ENCODE measurements at places on chromosomes 7 and 10.

GRCh38 chr7:16430133-16430532 is 8.8 kb upstream of the CRPPA start:
- H3K36me3 ChIP-seq = no peaks in the 10 kb centered on the region
- peaks cover 7% of the 10 kb centered on the region for H3K4me1 ChIP-seq
- no peak for DNase-seq
- H3K27me3 ChIP-seq = peaks cover 2% of the 10 kb centered on the region

- peaks cover 30% of the 10 kb centered on the region for H3K27me3 ChIP-seq
- no peak for DNase-seq
- H3K36me3 ChIP-seq = no peaks in the 10 kb centered on the region
- no peak overlapping the region for H3K4me3 ChIP-seq
- H3K4me1 ChIP-seq = no peaks in the 10 kb centered on the region
These were observed 22.3 kb upstream of the SLC25A13 start for GRCh38 chr7:96344236-96344635.

GRCh38 chr10:92082583-92083280 is 159.2 kb downstream of the BTAF1 start:
- H3K4me1 ChIP-seq = no peaks in the 10 kb centered on the region
- no peak overlapping the region for H3K27ac ChIP-seq
- no peaks in the 10 kb centered on the region for H3K36me3 ChIP-seq

DNA sequence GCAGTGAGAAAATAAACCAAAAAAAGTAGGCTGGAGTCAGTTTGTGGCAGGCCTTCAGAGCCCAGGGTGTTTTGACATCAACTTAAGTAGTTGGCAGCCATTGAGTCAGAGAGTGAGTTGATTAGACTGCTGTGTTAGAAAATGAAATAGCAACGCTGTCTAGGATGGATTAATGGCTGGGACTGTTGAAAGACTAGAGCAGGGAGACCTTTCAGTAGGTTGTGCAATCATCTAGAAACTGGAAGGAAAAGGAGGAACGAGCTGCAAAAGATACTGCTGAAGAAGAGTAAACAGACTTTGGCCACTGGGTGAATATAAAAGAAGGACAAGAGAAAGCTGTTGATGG is 28.6 kb upstream of the TRIL start:
- no peaks in the 10 kb centered on the region for H3K36me3 ChIP-seq
- no peak for DNase-seq
- H3K27ac ChIP-seq = no peak overlapping the region
- peaks cover 3% of the 10 kb centered on the region for H3K27me3 ChIP-seq
- no peaks in the 10 kb centered on the region for H3K4me1 ChIP-seq

DNA sequence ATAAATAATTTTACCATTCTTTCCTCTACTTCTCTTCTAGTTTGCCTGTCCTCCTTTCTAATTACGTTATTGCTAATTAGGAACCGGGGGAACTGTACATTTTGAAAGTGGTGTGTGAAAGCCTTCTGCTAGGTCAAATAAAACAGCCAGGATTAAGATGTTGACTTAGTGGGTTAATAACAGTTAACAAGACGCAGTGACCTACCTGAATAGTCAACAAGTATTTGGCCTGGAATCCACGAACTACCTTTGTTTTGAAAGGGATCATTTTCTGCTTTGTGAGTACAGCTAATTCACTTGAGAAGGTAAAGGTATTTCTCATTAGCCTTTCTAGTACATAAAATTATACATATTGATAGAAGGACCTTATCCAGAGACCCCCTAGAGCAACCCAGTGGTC is 139.9 kb downstream of the COL28A1 start:
- DNase-seq = no peak
- H3K27me3 ChIP-seq = peaks cover 6% of the 10 kb centered on the region
- H3K4me1 ChIP-seq = no peaks in the 10 kb centered on the region

- H3K36me3 ChIP-seq = no peaks in the 10 kb centered on the region
- DNase-seq = peak; percentile 44
- H3K27me3 ChIP-seq = peaks cover 3% of the 10 kb centered on the region
- peak overlapping the region; percentile 49 for H3K4me3 ChIP-seq
- peak overlapping the region; percentile 66 for H3K27ac ChIP-seq
- H3K4me1 ChIP-seq = peaks cover 12% of the 10 kb centered on the region
These were observed 51.2 kb upstream of the GTF2I start for GRCh38 chr7:74606101-74606908.

- H3K27me3 ChIP-seq = peaks cover 67% of the 10 kb centered on the region
- no peak for DNase-seq
- peaks cover 3% of the 10 kb centered on the region for H3K36me3 ChIP-seq
- H3K4me3 ChIP-seq = peak overlapping the region; percentile 70
- H3K27ac ChIP-seq = peak overlapping the region; percentile 62
These were observed 6.7 kb downstream of the SKIDA1 start for GRCh38 chr10:21518641-21519396.

- DNase-seq = no peak
- no peaks in the 10 kb centered on the region for H3K4me1 ChIP-seq
- H3K36me3 ChIP-seq = no peaks in the 10 kb centered on the region
- H3K4me3 ChIP-seq = no peak overlapping the region
- H3K27me3 ChIP-seq = no peaks in the 10 kb centered on the region
- H3K27ac ChIP-seq = no peak overlapping the region
These were observed 121.6 kb upstream of the WDR11 start for GRCh38 chr10:120729547-120729946.

DNA sequence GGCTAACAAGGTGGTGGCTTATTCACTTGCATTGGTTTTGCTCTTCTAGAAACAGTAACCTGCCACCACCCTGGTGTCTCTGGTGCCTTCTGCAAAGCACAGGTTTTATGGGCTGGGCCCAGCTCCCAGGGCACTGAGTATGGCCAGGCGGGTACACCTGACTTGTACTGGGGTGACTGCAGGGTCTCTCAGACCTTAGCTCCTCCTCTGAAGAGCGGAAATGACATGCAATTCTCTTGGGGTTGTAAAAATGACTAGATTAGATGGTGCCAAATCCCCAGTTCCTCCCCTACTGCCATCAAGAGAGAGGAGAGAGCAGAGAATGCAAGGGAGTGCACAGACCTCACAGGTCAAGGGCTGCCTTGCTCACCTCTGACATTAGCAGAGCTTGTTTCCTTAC is 14.7 kb downstream of the ESYT2 start:
- no peaks in the 10 kb centered on the region for H3K27me3 ChIP-seq
- peaks cover 60% of the 10 kb centered on the region for H3K36me3 ChIP-seq

- H3K27me3 ChIP-seq = peaks cover 67% of the 10 kb centered on the region
- H3K36me3 ChIP-seq = peaks cover 7% of the 10 kb centered on the region
- DNase-seq = no peak
- H3K27ac ChIP-seq = no peak overlapping the region
- H3K4me1 ChIP-seq = peaks cover 23% of the 10 kb centered on the region
These were observed 91.2 kb upstream of the PAX2 start for GRCh38 chr10:100653957-100654781.

- no peaks in the 10 kb centered on the region for H3K36me3 ChIP-seq
- no peak overlapping the region for H3K27ac ChIP-seq
- H3K4me3 ChIP-seq = no peak overlapping the region
These were observed 279.6 kb upstream of the HGF start for GRCh38 chr7:82049442-82049841.

GRCh38 chr10:58556516-58557165 is 44.0 kb downstream of the BICC1 start:
- no peak overlapping the region for H3K4me3 ChIP-seq
- DNase-seq = no peak
- H3K36me3 ChIP-seq = no peaks in the 10 kb centered on the region
- H3K4me1 ChIP-seq = no peaks in the 10 kb centered on the region

DNA sequence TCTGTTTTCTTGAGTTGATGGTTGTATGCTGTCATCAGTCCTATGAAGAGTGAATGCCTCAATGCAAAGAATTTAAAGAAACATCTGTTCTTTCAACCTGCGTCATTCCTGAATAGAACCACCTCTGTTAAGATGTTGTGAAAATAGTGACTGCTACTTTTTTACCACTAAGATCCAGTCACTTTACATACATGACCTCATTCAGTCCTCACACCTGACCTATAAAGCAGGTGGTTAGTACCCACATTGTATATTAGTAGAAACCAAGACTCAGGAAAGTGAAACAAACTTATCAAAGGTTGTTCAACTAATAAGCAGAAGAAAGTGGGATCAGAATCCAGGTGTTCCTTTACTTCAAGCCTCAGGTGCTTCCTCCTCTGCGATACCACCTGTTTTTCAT is 64.8 kb downstream of the ITGB8 start:
- H3K36me3 ChIP-seq = no peaks in the 10 kb centered on the region
- H3K4me3 ChIP-seq = no peak overlapping the region
- DNase-seq = no peak

GRCh38 chr7:23292623-23293022 is 6.5 kb upstream of the MALSU1 start:
- H3K4me3 ChIP-seq = no peak overlapping the region
- H3K27ac ChIP-seq = no peak overlapping the region
- peaks cover 18% of the 10 kb centered on the region for H3K4me1 ChIP-seq

- H3K4me1 ChIP-seq = no peaks in the 10 kb centered on the region
- no peaks in the 10 kb centered on the region for H3K27me3 ChIP-seq
- no peak overlapping the region for H3K4me3 ChIP-seq
- H3K36me3 ChIP-seq = no peaks in the 10 kb centered on the region
- no peak overlapping the region for H3K27ac ChIP-seq
- no peak for DNase-seq
These were observed 263.1 kb upstream of the HGF start for GRCh38 chr7:82032901-82033300.

- H3K36me3 ChIP-seq = no peaks in the 10 kb centered on the region
- H3K27me3 ChIP-seq = peaks cover 11% of the 10 kb centered on the region
- H3K4me3 ChIP-seq = no peak overlapping the region
These were observed 199.5 kb downstream of the REEP3 start for GRCh38 chr10:63720676-63721075.

DNA sequence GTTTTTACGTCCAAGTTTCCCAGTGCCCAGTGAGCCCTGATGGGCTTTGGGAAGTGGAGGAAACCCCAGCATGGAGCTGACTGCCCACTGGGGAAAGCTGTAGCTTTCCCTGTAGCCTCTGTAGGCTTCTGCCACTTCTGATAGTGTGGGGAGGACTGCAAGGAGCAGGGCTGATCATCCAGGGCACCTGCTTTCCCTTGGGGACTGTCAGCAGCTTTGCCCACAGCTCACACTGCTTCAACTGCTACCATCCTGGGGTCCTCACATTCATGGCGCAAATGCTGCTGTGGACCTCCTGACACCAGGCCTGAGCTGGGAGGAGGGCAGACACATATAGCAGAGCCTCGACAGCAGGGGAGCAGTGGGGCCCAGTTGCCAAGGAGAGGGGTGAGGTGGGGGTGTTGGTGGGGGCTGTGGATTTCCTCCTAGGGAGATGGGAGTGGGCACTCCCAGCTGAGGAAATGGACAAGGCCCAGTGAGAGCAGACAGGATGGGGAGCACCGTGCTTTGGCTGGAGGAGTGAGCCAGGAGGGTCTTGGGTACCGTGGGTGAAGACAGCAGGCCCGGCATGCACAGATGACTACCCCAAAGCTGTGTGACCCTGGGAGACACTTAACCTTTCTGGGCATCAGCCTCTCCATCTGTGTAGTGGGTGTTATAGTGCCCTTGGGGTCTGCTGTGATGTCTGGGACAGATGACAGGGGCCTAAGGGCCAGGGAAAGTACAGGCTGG is 16.2 kb downstream of the RAMP3 start:
- no peak overlapping the region for H3K27ac ChIP-seq
- DNase-seq = no peak
- peaks cover 8% of the 10 kb centered on the region for H3K27me3 ChIP-seq
- H3K4me1 ChIP-seq = peaks cover 4% of the 10 kb centered on the region
- H3K36me3 ChIP-seq = no peaks in the 10 kb centered on the region

GRCh38 chr7:148753224-148753623 is 54.5 kb downstream of the CUL1 start:
- no peak overlapping the region for H3K4me3 ChIP-seq
- DNase-seq = no peak
- no peak overlapping the region for H3K27ac ChIP-seq
- H3K27me3 ChIP-seq = no peaks in the 10 kb centered on the region
- peaks cover 8% of the 10 kb centered on the region for H3K4me1 ChIP-seq

- no peak overlapping the region for H3K27ac ChIP-seq
- no peak overlapping the region for H3K4me3 ChIP-seq
- no peak for DNase-seq
- no peaks in the 10 kb centered on the region for H3K36me3 ChIP-seq
These were observed 299.9 kb upstream of the LYZL1 start for GRCh38 chr10:28988980-28989379.

GRCh38 chr7:2897023-2897422 is 52.9 kb upstream of the GNA12 start:
- H3K36me3 ChIP-seq = peaks cover 5% of the 10 kb centered on the region
- DNase-seq = no peak
- no peak overlapping the region for H3K27ac ChIP-seq

DNA sequence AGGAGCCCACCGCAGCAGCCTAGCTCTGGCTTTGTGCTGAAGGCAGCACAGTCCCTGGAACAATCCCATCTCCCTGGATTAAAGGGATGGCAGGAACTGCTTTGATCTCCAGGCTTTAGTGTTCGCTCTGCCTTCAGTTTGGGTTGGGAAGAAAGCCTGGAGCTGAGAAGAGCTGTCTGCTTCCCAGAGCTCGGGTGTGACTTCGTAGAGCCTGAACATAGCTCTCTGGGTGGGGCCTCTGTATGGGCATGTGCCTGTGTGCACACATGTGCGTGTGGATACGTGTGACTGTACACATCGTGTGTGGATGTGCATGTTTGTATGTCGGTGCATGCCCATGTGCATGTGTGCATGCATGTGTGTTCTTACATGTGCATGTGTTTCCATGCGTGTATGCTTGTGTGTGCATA is 8.7 kb downstream of the ADCY1 start:
- DNase-seq = no peak
- no peaks in the 10 kb centered on the region for H3K27me3 ChIP-seq
- H3K36me3 ChIP-seq = no peaks in the 10 kb centered on the region
- no peaks in the 10 kb centered on the region for H3K4me1 ChIP-seq
- no peak overlapping the region for H3K4me3 ChIP-seq
- H3K27ac ChIP-seq = no peak overlapping the region

DNA sequence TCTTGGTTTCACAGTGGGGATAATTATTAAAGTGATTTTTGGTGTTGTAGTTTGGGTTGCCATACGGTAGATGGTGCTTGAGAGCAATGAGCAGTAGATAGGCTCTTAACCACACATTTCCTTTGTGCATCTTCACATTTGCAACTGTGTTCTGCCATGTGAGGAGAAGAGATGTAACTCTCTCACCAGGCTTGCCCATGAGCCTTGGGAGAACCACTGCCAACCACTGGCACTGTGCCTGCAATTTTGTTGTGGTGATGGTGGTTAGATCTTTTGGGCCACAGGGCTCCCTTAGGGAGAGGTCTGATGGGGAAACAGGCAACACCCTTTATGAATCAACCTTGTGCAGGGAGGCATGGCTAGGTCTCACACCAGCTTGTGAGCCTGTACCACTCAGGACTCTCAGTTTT is 204.3 kb downstream of the CCDC7 start:
- H3K4me1 ChIP-seq = peaks cover 8% of the 10 kb centered on the region
- H3K4me3 ChIP-seq = no peak overlapping the region
- H3K36me3 ChIP-seq = peaks cover 6% of the 10 kb centered on the region

Measured in activated CD4-positive, alpha-beta T cell treated with anti-CD3 and anti-CD28 coated beads, Interleukin-2, amount 10 ng/mL, durations not matched to agents 7 days and 5 days (primary cell).